A549 (cell line): ENCODE measurements at places on chromosomes 6 and 20.
A peak's percentile ranks its signal among the peaks of the same experiment; 100 is the strongest.

- DNase-seq, result no peak
Observed at GRCh38 chr20:60586269-60587050, 628.2 kb downstream of the CDH26 start.

- no peak for DNase-seq
Observed at GRCh38 chr6:161622779-161623178, 348.9 kb upstream of the AGPAT4 start.

GRCh38 chr6:35362200-35362599, 19.8 kb downstream of the PPARD start:
- DNase-seq, result no peak

GRCh38 chr6:133017581-133017980, 203.2 kb downstream of the RPS12 start:
- no peak for DNase-seq

- no peak for DNase-seq
Observed at GRCh38 chr6:43199912-43200311, 17.9 kb downstream of the CUL9 start.

- DNase-seq, result peak; percentile 8
Observed at GRCh38 chr6:46015119-46015968, at the start of gene CLIC5. CLIC5 (minus strand) TSS chr6:46015860; CDS start chr6:46015542, 318 bp downstream.

DNA sequence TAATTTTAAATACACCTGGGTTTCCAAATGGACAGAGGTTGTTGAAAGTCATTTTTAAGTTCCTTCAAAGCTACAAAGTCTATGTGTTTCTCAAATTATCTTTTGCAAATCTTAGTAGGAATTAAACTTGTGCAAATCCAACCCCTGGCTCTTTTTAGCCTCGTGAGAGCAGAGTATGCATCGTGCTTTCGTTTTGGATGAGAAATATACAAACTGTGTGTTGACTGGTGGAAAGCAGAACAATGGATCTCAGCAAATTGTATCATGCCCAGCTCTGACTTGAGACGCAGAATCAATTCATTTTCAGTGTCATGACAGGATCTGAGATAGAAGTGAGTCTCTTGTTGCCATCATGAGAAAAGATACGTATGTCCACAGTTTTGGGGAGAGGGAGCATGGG, 542.4 kb upstream of the FLRT3 start:
- no peak for DNase-seq

DNA sequence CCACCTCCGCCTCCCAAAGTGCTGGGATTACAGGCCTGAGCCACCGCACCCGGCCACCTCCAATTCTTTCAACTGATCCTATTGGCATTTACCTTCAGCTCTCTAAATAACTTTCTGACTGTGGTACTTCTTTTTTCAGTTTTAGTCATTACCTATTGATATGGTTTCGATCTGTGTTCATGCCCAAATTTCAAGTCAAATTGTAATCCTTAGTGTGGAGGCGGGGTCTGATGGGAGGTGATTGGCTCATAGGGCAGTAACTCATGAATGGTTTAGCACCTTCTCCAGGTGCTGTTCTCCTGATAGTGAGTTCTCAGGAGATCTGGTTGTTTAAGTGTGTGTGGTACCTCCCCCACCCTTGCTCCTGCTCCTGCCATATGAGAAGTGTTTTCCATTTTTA, 140.9 kb downstream of the LPA start:
- DNase-seq, result no peak

GRCh38 chr6:6494677-6495076, 93.8 kb upstream of the LY86 start:
- DNase-seq, result peak; percentile 3

DNA sequence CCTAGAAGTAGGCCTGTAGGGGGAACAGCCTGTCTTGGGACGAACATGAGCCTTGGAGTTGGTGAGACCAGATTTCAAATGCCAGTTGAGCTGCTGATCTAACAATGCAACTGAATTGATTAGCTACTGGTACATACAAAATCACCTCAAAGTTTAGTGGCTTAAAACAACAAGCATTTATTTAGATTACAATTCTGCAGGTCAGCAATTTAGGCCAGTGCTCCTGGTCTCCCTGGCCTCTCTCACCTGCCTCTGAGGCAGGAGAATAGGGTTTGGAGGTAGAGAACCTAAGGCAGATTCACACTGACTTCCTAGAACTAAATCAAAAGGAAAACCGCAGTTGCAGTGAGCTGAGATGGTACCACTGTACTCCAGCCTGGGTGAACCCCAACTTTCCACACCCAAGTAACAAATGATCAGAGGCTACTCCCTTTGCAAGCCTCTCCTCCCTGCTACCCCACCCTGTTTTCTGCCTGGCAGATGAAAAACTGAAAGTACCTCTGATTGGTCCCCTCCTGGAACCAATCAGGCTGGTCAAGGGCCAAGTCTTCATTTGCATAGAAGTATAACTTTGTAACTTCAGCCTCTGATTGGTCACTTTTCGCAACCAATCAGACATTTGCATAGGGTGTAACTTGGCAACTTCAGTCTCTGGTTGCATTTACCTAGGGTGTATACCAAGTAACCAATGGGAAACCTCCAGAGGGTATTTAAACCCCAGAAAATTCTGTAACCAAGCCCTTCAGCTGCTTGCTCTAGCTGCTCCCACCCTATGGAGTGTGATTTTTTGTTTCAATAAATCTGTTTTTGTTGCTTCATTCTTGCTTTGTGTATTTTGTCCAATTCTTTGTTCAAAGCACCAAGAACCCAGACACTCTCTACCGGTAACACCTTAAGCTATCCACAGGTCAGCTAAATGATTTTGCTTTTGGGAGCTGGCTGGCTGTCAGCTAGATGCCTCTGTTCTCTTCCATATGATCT, 8.1 kb upstream of the UBR2 start:
- no peak for DNase-seq

DNA sequence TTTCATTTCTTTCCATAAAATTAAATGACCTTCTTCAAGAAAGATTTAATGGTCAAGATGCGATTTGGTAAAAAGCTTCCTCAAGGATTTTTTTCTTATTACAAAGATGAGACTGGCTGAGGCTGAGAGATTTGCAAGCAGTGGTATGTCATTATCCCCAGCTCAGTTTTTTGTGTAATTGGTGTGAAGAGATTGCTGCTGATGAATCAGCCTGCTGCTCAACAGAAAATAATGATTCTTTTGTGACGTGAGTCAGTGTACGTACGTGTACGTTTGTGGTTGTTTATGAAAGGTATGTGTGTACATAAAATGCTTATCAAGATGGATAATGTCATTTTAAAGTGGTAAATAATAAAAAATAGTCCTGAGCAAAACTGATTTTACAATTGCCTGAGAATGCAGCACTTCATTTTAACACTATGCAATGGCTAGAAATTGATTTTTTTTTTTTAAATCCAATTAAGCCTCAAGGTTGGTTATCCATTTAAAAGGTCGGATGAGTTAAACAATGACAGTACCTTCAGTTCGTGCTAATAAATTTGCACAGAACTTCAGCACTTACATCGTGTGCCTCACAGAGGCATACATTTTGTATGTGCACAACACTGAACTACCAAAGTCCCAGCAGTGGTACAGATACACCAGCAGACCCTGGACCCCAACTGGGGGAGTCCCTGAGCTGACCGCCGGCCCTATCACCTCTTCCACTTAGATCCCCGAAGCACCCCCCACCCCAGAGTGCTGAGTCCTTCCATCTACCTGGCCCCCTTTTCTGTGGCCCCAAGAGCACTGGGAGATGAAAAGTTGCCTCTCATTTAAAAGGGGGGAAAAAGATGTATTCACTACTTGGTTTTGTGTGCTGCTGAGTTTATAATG, 9.7 kb upstream of the NPEPL1 start:
- DNase-seq, result no peak

- DNase-seq, result no peak
Observed at GRCh38 chr6:134381959-134382358, 64.0 kb upstream of the SGK1 start.

GRCh38 chr6:112054001-112054400, at the start of gene CCN6:
CCN6 (plus strand) TSS chr6:112054104; CDS start chr6:112054358, 254 bp downstream.
- no peak for DNase-seq

DNA sequence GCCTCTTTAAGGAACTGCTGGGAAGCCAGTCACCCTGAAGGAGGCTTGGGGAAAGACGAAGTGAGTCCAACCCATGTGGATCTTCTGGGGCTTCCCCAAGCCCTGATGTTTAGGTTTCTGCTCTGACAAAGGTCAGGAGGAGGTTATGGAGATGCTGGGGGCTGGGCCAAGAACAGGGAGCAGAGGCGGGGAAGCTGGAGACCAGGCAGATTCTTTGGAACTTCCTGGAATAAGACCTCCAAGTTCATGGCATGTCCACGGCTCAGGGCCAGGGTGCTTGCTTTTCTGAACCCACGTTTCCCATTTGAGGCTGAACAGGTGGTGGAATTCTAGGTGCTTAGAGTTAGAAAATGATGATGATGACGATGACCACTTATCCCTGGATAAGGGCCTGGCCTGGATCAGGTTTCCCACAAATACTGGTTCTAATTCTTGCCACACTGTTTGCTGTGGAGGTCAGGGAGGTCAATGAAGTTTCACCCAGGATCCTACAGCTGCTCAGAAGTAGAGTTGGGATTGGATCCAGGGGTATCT, 30.0 kb upstream of the TGM2 start:
- no peak for DNase-seq

DNA sequence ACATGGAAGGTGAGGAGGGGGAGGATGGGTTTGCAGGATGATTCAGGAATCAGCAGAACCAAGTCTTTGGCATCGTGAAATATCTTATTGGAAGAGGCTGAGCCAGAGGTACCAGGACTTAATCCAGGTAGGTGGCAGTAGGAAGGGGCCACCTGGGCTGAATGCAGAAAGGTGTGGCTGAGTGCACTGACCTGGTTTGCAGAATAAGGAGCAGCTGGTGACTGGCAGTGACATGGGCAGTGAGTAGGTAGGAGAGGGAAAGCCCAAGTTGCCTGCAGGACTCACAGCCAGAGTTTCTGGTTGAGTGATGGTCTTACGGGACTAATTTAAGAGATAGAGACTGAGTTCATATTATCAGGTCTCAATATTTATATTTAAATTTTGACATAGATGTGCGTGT, 1.1 kb upstream of the PBOV1 start:
- no peak for DNase-seq

GRCh38 chr6:106168097-106168888, 82.2 kb downstream of the PRDM1 start:
- DNase-seq, result no peak

GRCh38 chr6:70304616-70305015, 1.7 kb upstream of the COL9A1 start:
- DNase-seq, result no peak

GRCh38 chr6:96836631-96837080, 621 bp downstream of the GPR63 start:
- DNase-seq, result no peak

- DNase-seq, result no peak
Observed at GRCh38 chr6:33213166-33213988, 5.1 kb downstream of the RING1 start.

GRCh38 chr6:81727876-81728517, 24.5 kb downstream of the TENT5A start:
- DNase-seq, result no peak

- DNase-seq, result no peak
Observed at GRCh38 chr6:149969635-149970034, 5.9 kb downstream of the ULBP1 start.

DNA sequence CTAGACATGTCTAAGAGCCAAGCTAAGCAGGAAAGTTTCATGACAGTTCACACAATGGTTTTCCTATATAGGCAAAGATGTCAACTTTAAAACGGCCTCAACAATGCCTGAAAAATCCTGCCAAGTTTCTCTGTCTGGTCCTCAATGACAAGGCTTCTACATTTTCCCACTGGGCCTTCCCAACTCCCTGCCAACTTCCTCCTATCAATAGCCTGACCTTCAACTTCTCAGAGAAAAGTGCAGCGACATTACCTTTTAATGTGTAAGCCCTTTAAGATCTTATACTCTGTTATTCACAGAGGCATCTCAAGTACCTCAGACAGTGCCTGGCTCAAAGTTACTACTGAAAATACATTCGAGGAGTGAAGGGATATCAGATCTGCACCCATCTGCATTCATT, 56.2 kb upstream of the BTBD3 start:
- no peak for DNase-seq

DNA sequence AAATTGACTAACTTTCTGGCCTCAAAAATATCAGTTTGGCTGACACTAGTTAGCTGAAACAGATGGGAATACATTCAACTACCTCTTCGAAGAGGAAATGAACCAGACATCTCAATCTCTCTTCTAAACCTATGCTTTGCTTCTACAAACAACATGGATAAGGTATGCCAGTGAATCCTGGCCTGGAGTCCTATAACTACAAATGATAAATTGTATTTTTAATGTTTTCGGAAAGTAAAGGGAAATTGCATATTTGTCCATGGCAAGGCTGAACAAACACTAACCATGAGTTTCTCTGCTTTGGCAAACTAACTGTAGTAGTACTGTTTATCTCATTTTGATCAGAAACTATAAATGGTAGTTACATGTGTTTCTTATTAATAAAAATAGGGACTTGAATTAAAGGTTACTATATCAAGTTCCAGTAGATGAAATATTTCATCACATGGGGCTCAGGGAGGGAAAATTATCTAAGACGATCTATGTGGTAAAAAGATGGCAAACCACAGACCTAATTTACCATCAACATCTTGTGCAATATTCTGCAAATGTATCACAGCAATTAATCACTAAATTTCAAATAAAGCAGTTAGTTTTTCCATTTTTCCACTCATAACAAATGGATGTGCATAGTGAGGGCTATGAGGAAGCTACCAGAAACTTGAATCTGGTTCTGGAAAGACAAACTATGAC, 76.8 kb downstream of the COL12A1 start:
- no peak for DNase-seq

DNA sequence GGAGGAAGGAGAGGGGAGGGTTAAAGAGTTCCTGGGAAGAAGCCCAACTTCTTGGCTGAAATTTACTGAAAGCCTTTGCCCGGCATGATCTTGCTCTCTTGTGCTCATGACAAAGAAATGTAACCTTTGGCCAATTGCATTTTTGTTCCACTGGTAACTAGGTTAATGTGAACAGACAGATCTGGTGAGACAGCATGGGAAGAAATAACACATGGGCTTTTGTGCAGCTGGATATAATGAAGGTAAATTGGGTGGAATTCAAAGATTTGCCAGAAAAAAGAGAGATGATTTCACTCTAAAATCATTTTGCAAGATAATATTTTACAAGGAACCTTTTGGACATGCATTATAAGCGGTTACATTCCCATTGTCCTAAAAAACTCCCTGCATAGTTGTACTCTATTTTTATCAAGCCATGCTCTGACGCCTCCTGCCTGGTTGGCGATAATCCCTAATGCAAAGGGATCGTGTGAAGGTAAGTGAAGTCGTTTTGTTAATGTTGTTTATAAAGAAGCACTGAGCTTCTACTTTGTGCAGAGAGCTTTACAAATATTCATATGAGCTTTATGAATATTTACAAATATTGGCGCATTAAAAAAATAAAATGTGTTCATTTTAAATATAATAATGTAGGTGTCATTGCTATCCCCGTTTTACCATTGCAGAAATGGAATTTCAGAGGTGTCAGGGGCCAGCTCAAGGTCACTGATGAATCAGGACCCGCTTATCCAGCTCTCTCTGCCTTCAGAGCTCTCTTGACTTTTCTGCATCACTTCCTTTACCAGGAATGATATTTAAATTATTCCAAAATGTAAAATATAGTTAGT, 161.3 kb upstream of the AGPAT4 start:
- peak; percentile 66 for DNase-seq
